ENCODE measurements at places on chromosomes 3 and 15.

DNA sequence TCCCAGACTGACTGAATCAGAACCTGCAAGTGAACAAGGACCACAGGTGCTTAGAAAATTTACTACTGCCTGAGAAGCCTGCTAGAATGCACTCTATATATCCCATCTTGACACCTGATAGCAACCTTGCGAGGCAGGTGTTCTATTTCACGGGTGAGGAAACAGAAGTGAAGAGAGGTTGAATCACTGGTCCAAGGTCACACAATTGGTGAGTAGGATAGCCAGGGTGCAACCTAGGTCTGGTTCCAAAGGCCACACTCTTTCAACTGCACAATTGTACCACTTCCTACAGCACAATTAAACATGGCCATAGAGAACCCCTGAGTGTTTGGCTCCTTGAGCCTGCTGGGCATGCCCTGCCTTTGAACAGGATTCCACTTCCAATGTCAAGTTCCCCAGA lies 87.0 kb downstream of the RAB11A start:
- no peak for DNase-seq

GRCh38 chr3:126934991-126935390 lies 47.9 kb upstream of the PLXNA1 start:
- DNase-seq: no peak

- peak; percentile 73 for DNase-seq
Measured at GRCh38 chr15:101187820-101188636, 63.8 kb downstream of the CHSY1 start.

DNA sequence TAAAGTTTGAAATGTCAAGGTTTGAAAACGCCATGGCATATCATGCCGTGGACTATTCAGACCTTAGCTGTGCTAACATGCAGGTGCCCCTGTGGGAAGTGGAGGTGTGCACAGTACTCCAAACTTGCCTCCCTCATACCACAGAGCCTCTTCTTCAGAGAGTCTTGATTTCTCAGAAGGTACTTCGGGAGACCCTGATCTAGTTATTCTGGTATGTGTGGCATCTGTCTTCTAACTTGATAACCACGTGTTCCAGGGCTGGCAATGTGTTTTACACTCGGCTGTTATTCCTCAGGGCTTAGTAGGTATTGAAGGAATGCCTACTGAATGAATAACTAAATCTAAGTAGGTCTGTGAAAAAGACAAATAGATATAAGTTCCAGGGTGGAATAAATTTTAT lies 309.9 kb downstream of the CLSTN2 start:
- no peak for DNase-seq

- DNase-seq: no peak
Measured at GRCh38 chr3:170465955-170466354, 47.3 kb downstream of the CLDN11 start.

GRCh38 chr3:186614266-186614596 lies 1.4 kb downstream of the AHSG start:
- no peak for DNase-seq

DNA sequence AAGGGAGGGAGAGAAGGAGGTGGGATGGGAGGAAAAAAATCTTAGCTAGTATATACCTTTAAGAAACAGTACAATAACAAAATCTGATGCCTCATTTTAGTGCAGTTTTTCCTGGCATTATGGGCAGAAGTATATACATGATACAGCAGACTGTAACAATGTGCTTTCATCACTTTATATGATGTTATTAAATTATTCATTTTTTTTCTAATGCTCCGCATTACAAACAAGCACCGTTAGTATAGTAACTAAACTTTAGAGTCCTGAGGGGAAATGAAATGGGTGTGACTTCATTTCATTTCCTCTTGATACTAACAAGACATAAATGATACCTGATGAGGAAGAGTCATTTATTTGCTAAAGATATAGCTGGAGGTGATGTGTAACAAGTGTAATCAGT lies 325.3 kb downstream of the ZNF385D start:
- DNase-seq: no peak

DNA sequence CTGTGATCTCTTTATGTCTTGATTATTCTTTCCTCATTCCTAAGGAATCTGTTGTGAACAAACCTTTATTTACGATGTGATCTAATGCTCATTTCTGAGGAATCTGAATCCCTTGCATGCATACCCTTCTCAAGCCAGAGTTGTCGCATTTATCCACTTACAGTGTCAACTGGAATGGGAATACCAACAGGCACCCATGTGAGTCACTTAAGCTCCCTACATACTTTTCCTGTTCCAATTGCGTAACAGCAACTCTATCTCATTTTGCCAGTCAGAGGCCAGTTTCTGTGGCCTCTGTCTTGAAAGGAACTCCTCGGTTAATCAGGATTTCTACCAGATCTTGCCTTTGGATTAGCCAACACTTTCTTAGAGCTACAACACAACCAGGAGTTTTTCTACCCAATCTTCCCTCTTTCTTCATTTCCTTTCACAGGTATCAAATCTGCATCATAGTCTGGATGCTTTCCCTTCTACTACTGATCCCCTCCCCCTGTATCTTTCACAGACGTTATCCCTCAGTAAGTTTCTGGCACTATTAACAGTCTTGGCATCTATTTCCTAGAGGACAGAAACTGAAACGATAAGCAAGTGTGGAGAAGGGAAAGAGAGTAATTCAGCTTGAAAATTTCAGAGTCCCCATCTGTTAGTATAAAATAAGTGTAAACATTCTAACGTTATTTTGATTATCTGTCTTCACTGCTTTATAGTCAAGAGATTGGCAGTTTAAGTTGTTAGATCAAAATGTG lies 66.8 kb upstream of the BCHE start:
- no peak for DNase-seq

DNA sequence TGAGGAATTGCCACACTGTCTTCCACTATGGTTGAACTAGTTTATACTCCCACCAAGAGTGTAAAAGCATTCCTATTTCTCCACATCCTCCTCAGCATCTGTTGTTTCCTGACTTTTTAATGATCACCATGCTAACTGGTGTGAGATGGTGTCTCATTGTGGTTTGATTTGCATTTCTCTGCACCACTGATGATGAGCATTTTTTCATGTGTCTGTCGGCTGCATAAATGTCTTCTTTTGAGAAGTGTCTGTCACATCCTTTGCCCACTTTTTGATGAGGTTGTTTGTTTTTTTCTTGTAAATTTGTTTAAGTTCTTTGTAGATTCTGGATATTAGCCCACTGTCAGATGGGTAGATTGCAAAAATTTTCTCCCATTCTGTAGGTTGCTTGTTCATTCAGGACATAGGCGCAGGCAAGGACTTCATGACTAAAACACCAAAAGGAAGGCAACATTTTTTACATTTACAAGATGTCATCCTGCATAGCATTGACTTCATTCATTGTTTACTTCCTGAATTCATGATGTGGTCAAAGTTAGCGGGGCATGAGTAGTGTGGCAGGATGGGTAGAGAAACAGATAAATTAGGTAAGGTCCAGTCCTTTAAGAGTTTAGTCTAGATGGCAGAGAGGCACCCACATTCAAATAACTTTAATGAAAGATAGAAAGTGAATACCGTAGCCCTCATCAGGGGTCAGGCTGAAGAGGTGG lies 45.1 kb upstream of the LPP start:
- no peak for DNase-seq

DNA sequence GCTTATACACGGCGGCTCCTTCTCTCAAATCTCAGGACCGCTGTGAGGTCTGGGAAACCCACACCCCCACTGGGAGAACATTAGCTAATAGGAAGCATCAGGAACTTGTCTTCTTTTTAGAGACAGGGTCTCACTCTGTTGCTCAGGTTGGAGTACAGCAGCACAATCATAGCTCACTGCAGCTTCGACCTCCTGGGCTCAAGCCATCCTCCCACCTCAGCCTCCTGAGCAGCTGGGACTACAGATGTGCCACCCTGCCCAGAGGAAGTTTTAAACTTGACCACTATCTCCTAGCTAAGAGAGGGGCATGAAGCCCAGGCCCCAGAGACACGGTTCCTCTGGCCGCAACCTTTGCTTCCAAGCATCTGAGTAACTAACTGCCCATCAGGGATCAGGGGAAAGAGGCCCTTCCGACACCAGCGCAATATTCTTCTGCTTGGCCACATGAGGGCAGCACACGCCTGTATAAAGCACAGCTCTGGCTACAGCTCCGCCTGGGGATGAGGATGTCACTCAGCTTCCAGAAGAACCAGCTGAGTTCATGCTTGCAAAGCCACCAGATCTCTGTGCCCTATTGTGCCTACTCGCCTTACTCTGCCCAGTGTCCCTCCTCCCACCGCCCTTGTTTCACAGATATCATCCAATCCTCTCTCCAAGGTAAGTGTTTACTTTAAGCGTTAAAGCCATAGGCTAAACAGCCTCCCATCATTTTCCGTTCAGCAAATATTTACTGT lies 57.6 kb upstream of the SLC6A11 start:
- peak; percentile 57 for DNase-seq

- DNase-seq: peak; percentile 81
Measured at GRCh38 chr15:57216288-57216687, 160.0 kb upstream of the CGNL1 start.

- no peak for DNase-seq
Measured at GRCh38 chr3:9373465-9373864, 10.6 kb downstream of the THUMPD3 start.

DNA sequence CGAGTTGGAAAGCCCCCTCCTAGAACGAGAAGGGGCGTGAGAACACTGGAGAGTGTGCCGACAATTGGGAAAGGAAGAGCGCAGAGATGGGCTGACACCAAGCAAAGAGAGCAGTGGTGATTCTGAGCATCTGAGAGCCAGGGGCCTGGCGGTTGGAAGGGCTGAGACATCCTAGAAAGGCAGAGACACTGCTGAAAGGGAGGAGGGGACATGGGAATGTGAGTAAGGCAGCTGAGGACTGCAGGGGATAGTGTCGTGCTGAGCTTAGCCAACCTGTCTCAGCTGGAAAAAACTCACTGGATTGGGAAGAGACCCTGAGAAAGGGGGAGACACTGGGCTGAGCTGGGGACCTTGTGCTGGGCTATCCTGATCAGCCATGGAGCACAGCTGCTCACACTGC lies 58.1 kb upstream of the SLC6A6 start:
- DNase-seq: no peak

DNA sequence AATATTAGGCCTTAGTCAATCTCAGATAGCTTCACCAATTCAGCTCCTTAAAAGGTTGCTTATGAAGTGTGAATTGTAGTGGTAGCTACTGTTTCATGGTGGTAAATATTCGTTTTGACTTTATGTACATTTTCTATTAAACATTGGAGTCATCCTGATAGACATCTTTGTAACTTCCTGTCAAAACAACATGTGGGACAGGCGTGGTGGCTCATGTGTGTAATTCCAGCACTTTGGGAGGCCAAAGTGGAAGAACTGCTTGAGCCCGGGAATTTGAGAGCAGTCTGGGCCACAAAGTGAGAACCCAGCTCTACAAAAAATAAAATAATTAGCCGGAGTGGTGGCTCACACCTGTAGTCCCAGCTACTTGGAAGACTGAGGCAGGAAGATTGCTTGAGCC lies 2.0 kb upstream of the TRIM59 start:
- DNase-seq: no peak

GRCh38 chr3:123552095-123552714 lies 32.6 kb downstream of the HACD2 start:
- no peak for DNase-seq

DNA sequence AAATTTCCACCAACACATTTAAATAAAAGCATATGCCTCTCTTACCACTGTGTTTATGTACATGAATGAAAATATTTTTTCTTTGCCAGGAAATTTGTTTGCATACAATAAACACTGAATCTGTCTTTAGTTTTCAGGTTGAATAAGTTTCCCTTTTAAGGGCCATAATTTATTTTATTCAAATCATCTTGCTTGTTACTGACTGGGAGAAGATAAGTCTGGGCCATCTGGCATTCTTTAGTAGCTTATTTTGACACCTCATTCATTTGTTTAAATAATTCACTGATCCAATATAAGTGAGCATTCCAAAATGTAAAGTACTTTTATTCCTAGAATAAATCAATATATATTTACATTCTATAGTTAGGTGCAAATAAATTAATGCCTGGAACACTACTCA lies 1001.3 kb downstream of the PLOD2 start:
- DNase-seq: no peak

- no peak for DNase-seq
Measured at GRCh38 chr15:61442821-61443220, 213.7 kb upstream of the RORA start.

- DNase-seq: no peak
Measured at GRCh38 chr3:129432671-129433070, 4.2 kb upstream of the EFCAB12 start.

- peak; percentile 30 for DNase-seq
Measured at GRCh38 chr3:179000659-179001058, 71.0 kb downstream of the ZMAT3 start.

GRCh38 chr3:21747966-21748555 lies 2.9 kb downstream of the ZNF385D start:
- no peak for DNase-seq

DNA sequence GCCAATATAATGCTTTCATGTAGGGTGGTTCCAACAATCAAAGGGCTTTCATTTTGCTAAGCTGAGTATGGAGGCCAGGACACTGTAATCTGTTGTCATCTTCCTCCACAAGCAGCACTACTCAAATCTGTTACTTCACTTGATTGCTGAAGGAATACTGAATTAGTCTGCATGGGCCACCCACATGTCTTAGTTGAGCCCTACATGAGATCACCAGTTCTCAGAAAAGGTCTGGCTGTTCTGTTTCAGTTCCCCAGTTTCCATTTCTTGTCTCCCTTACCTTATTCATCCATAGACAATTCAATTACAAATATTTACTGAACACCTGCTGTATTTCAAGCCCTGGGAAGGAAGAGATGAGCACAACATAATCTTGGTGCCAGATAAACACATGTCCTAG lies 119.2 kb downstream of the FHIT start:
- no peak for DNase-seq

- DNase-seq: peak; percentile 70
Measured at GRCh38 chr3:41893977-41894376, 67.9 kb downstream of the ULK4 start.
